ENCODE measurements at places on chromosomes 3 and 15.
A peak's percentile ranks its signal among the peaks of the same experiment; 100 is the strongest.

DNA sequence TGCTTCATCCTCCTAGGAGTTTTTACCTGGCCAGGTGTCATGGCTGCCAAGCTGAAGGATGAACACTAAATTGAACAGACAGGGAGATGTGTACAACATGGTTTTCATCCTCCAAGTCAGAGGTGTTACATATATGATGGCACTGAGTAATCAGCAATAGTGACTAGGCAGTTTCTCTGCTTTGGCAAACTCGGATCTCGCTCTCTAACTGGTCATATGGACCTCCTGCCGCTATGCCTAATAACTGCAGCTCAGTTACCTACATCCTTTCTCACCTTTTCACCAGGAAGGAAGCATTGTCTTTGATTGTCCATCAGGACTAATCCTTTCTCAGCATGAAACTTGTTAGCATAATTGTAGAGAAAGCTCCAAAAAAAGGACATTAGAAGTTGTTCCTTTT is 175.9 kb upstream of the PLSCR5 start:
- DNase-seq, result no peak

DNA sequence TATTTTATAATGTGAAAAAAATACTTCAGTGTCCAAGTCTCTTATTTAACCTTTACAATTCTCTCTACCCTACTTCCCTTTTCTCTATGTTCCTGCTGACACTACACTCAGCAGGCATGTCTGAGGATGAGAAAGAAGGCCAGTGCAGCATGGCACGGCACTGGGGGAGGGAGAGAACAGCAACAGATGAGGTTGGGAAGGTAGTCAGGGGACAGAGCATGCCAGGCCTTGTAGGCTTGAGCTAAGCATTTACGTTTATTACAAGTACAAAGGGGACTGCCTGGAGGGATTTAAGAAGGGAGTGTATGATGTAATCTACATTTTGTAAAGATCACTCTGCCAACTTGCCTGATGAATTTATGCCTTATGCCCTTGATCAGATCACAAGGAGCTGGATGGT is 117.3 kb upstream of the WNT5A start:
- no peak for DNase-seq

- no peak for DNase-seq
These were observed 61.1 kb downstream of the KCNAB1 start for GRCh38 chr3:156181509-156181908.

DNA sequence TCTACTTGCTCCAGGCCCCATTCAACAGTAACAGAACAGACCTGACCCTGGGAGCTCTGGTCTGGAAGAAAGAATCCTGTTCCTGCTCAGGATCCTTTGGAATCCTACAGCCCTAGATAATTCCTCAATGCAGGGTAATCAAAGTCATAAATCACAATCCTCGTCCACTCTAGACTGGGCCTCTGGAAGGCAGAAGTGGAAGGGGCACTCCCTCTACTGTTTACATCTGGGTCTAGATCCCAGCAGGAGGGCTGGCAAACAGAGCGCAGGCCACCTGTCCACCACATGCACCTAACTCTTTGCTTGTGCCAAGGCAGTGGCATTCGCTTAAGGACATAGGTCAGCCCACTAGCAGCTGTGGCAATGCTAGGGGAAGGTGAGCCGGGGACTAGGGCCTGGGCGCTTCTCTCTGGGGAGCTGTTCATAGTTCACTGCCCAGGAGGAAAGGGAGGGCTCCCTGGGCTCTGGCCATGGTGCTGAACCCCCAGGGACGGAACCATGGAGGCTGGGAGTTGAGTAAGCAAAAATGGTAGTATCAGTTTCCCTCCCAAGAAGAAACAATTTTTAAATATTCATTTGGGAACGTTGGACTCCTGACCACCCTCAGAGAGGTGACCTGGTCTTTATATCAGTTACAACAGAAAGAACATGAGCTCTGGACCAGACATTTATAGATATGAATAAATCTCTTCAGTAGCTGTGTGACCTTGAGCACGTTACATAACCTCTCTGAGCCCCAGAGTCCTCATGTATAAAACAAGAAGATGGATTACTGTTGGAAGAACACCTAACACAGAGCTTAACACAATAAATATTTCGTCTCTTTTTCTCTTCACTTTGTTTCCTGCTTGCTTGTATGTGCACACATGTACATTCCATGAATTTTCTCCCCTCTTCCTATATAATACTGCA is 90.2 kb downstream of the NTRK3 start:
- DNase-seq, result no peak

DNA sequence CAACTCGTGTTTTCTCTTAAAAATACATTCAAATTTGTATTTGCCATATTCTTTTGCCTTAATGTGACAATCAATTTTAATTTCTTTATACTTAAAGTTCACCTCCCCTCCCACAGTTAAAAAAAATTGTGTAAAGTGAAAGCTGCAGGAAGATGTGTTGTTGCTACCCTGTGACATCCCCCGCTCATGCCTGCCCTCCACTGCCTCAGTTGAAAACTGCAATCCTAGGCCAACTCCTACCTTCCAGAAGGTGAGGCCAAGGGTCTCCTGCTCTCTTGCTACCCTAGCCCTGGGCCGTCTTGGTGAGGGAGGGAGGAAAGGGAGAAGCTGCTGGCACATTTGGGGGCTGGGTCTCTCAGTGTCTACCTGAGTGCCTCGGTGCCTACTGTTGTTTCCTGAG is 57.0 kb upstream of the CMTM7 start:
- DNase-seq, result peak; percentile 26

DNA sequence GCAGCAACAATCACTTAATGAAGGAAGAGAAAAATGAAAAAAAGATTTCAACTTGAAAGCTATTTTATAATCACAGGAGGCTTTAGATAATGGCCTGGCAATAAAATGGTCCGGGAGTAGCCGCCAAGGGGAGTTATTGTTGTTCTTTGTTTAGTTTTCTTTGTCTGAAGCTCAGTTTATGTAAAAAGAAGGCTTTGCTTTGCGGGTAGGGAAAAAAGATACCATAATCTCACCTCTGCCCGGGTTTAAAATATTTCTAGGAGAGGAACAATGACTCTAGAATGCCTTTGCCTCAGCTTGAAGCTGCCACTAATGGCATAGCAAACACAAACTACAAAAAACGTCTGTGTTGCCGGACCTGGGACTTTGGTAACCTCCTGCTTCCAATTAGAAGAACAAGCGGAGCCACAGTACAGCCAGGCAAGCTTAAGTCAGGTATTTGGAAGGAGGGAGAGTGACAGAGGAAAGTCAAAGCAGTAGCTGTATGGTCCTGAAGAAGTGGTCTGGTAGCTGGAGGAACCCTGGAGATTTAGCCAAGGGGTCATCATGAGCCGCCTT is 764.5 kb downstream of the TUSC7 start:
- no peak for DNase-seq

- DNase-seq, result no peak
These were observed at the start of gene LTK for GRCh38 chr15:41513506-41514227. TSS of gene LTK (minus strand) at chr15:41513827. CDS start at chr15:41513709, 118 bp downstream.

DNA sequence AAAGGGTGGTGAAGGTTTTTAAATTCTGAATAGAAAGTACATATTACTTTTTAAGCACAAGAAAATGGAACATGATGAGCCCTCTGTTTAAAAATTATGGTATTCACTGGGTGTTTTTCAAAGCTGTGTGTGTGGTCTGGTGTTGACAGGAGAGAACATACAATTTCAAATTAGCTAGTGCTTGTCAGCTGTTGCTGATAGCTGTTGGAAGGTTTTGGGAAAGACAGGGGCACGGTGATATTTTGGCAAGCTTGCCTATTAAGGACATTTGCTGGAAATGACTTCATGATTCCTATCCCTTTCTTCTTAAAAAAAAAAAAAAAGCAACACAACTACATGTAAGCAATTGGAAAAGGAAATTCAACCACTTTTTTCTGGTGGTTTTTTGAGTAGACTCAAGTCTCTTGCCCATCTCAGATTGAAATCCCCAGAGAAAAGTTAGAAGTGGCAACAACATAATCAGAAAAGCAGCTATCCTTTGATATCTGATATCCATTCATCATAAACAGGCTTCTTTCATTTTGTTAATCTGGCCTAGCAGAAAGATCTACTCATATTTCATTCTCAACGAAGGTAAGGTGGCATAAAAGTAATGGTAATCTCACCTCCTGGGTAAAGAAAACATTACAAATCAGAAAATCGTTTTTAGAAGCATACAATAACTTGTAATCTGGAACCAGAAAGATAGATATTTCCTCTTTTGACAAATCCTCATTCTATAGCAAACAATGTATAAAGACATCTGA is 130.0 kb downstream of the RBMS3 start:
- no peak for DNase-seq

- DNase-seq, result no peak
These were observed 902 bp upstream of the ZCWPW2 start for GRCh38 chr3:28347374-28348264.

DNA sequence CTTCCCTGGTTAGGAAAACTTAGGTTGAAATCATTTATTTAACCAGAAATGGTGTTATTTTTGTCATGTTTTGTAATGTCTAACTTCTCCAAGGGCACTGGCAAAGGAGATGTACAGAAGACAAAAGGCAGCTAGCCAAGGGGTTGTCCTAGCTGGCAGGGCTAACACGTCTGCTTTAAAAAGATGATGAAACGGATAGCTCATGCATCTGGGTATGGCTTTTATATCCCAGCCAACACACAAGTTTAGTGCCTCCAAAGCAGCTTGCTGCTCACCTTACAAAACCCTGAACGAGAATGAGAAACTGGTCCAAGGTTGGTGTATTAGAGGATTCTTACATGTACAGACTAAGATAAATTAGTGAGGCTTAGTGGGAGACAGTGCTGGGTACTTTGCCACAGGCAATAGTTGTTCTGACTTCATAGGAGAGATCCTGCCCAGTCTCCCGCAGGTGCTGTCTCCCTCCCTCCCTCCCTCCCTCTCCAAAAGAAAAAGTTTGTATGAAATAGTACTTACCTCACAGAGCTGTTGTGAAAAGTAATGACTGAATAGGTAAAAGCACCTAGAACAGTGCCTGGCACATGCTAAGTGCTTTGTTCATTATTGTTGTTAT is 47.8 kb downstream of the KCNMB2 start:
- no peak for DNase-seq

GRCh38 chr3:197169028-197169427 is 129.4 kb downstream of the DLG1 start:
- no peak for DNase-seq

- no peak for DNase-seq
These were observed 19.2 kb downstream of the SNX33 start for GRCh38 chr15:75666823-75667501.

GRCh38 chr3:137946356-137946973 is 63.5 kb upstream of the CLDN18 start:
- DNase-seq, result peak; percentile 36

All from stimulated activated CD4-positive, alpha-beta T cell treated with anti-CD3 and anti-CD28 coated beads, Interleukin-12 subunit alpha, Interleukin-12 subunit beta, amount 100 ng/mL, for 24 hours (primary cell).